Cardiac fibroblast (primary cell): ENCODE measurements at places on chromosomes 16 and 17.

DNA sequence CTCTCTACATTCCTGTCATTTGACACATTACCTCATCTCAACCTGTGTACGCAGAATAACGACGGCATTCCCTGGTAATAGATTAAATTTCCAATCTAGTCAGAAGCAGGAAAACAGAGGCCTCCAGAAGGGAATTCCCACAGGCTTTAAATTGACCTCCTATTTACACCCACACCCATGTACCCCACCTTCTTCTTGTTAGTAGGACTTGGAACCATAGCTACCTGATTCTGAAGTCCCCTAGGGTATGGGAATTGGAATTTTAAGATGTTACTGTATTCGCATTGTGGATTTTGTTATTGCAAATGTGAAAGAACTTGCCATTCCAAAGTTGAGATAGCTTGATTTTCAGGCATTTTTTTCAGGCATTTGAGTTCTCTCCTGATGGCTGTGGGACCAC is 377.5 kb upstream of the DYNLRB2 start:
- DNase-seq: no peak

DNA sequence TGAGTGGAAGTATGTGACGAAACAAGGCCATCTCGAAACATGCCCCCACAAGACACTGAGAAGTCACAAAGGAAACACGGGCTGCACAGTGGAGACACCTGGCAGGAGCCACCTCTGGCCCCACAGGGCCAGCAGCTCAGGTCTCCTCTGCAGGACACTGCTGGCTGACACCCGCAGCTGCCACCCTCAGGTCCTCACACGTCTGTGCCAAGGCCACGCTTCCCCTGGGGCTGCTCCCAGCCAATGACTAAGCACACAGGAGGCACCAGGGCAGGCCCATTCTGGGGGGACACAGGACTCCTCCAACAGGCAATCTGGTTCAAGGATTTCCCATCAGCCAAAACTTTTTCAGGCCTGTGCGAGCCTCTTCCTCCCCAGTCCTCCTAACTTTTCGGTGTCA is 36.4 kb downstream of the MBTPS1 start:
- DNase-seq: no peak

- peak; percentile 95 for DNase-seq
Measured at GRCh38 chr16:75251280-75252048, at the start of gene BCAR1. Gene BCAR1, minus strand, starts transcription at chr16:75251624. Its CDS starts 142 bp downstream, at chr16:75251482.

- DNase-seq: no peak
Measured at GRCh38 chr17:74892974-74893911, at the start of gene FADS6. Gene FADS6, minus strand, starts transcription at chr17:74893633. Its CDS starts 38 bp downstream, at chr17:74893595.

GRCh38 chr16:10752843-10753523 is 9.3 kb downstream of the NUBP1 start:
- no peak for DNase-seq

DNA sequence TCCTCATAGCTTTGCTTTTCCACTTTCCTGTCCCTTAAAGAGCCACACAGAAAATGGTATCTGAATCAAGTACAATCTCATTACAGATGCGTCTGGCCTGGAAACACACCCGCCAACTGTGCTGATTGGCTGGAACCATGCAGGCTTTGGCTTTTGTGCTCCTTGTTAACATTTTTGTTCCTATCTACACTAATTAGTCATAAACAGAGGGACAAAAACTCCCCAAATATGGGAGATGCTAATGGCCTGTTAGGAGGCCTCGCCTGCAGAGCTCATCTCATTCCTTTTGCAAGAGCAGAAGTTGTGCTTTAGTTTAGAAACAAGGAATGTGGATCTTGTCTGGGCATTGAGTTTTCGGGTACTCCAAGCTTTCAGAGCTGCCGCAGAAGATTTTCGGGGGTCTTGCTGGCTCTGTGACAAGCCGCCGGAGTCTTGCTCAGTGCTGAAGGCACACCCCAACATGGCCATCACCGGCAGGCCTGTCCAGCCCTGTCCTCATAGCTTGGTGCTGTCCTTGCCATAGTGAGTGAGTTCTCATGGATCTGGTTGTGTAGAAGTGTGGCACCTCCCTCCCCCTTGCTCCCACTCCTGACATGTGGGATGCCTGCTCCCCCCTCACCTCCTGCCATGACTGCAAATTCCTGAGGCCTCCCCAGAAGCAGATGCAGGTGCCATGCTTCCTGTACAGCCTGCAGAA is 69.8 kb downstream of the METRNL start:
- DNase-seq: no peak

DNA sequence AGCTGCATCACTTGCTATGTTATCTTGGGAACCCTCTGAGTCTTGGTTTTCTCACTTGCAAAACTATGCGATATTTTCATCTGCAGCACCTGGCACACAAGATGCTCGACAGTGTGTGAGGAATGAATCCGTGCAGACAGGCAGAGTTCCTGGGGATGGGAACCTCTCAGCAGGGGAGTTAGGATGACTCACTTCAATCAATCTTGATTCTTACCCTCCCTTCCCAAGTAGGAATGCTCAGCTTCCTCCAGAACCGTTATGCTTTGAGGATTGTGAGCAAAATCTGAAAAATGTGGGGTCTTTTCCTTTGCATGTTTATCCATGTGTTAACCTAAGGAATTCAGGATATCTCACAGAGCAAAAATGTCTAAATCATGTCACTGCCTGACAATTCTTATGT is 68.9 kb upstream of the HNF1B start:
- peak; percentile 36 for DNase-seq

- DNase-seq: peak; percentile 62
Measured at GRCh38 chr17:38428112-38428642, at the start of gene ARHGAP23. Gene ARHGAP23, plus strand, starts transcription at chr17:38428464. Its CDS starts 22 bp downstream, at chr17:38428486.

DNA sequence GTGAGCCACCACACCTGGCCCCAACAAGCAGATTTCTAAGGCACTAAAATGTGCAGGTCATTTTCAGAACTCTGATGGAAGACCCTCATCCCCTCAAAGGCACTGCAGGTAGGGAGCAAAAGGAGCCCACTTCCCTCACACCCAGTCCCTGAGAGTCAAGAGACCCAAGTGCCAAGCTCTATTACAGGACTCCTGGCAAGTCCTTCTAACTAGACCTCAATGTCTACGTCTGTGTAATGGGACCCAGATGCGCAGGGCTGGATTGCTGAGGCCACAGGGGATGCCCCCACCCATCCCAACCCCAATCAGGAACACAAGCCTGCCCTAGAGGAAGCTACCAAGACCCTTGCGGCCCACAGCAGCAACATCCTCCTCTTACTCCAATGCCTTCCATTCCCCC is 2.7 kb downstream of the PLLP start:
- no peak for DNase-seq

DNA sequence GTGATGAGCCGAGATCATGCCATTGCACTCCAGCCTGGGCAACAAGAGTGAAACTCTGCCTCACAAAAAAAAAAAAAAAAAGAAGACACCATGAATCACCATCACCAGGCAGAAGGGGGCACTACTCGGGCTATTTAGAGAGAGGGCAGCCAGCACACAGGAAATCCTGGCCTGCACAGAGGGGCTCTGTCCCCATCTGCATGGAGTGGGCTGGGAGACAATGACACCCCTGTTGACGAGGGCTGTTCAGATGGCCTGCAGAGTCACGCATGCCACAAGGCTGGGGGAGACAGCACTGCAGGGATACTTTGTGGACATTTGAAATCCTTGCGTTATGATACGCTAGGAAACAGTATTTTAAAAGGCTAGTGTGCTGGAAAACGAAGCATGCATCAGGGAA is 48.3 kb downstream of the CUEDC1 start:
- no peak for DNase-seq

DNA sequence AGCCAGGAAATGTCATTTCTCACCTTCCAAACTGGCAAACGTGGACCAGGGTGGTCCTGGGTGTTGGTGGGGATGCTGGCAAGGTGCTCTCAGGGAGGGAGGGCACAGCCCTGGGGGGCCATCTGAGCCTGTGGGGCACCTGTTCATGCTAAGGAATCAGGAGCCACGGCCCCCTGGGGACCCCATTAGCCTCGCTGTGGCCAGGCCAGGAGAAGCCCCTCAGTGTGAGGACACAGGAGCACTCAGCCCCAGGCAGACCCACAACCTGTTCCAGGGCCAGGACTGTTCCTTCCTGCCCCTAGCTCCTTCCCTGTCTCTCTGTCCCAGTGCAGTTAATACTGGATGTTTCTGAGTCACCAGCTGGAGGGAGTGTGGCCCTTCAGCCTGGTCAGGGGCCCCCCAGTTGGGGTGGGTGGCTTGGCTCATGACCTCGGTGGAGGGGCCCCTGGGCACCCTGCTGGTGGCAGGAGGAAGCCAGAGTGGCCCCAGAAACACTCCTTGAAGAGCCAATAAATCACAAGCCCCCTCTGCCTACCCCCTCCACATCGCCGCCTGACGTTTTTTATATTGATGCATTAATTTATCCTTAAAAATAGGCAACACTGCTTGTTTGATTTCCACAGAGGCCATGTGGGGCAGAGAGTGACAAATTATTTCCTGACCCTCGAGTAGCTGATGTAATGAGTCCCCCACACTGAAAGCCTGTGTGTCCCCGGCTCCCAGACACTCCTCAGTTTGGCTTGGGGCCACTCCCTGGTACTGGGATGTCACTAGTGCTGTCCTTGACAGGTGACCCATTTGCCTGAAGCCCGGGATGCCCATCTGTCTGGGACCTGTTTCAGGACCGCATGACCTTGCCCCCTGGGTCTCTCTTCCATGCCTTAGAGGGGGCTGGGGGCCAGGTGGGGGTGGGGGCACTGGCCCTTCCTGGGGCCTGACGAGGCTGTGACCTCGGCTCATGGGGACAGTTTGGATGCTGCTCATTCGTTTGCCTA is 22.3 kb downstream of the ACTG1 start:
- no peak for DNase-seq

GRCh38 chr16:53131363-53132071 is 76.7 kb downstream of the CHD9 start:
- DNase-seq: peak; percentile 39

DNA sequence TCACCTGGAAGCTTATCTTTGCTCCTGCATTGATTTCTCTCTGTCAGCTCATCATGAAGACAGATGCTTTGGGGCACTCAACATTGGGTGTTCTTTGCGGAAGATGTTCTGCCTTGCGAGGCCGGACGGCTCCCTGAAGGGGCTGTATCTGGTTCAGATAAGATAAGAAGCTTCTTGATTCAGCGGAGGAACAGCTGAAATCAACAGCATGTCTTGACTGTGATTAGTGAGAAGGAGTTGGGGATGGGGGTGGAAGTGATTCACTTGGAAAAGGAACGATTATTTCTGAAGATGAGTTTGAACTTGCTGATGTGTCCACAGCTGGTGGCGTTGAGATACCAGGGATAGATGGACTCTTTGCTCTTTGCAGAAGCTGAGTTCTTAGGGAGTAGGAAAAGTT is 126.9 kb upstream of the WSCD1 start:
- DNase-seq: no peak

- DNase-seq: peak; percentile 28
Measured at GRCh38 chr17:65679165-65679845, 117.9 kb upstream of the AXIN2 start.

- DNase-seq: no peak
Measured at GRCh38 chr16:17412791-17413190, 58.0 kb downstream of the XYLT1 start.

DNA sequence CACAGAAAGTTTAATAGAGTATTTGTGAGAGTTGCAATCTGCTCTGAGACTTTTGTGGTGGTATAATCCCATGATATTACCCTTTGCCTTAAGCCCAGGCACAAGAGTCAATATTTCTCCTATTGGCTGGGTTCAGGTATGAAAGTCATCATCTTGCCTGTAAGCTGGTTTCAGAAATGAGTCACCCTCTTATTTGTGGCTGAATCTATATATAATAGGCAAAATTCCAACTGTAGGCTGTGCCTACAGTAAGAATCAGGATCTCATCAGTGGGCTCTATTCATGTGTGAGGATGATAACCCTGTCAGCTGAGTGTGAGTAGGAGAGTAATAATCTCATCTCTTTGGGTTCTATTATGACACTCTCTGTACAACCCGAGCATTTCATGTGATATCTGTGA is 2103.1 kb downstream of the TP53TG3F start:
- DNase-seq: no peak

GRCh38 chr16:81748476-81749198 is 30.5 kb upstream of the PLCG2 start:
- no peak for DNase-seq

DNA sequence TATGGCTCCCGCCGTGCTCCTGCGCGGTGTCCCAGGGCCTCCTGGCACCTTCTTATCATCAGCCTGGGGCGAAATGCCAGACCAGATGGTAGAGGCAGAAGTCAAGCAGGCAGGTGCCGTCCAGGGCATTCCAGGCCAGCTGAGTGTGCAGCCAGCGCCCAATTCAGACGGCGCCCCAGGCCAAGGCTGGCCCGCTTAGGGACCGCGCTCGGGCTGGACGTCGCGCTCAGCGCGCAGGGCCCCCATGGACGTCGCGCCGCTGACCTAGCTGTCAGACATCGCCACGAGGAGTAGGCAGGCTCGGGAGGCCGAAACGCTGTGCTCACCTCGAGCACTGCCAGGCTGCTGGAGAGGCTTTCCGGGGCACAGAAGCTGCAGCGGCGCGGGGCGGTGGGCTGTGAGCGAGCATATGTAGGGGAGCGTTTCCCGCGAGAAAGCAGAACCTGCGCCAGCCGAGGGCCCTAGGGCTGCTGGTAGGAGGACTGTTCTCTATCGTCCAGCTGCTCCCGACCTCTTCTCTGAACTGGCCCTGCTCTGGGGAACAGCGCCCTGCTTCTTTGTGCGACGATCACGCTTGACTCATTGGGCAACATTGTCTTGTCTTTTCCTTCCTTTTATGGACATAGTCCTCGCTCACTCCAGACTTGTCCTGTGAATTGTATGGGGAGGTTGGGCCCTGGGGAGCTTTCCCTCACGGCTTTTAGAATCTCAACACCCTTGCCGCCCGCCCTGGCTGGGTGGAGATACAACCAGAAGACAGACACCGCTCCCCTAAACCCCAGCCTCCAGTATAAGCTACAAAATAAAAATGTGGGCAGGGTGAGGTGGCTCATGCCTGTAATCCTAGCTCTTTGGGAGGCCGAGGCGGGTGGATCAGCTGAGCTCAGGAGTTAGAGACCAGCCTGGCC is 8.4 kb upstream of the CA4 start:
- DNase-seq: peak; percentile 71

- DNase-seq: peak; percentile 65
Measured at GRCh38 chr16:1745900-1746692, 25.2 kb downstream of the NME3 start.

GRCh38 chr16:70695331-70696070 is 9.6 kb upstream of the MTSS2 start:
- DNase-seq: no peak

DNA sequence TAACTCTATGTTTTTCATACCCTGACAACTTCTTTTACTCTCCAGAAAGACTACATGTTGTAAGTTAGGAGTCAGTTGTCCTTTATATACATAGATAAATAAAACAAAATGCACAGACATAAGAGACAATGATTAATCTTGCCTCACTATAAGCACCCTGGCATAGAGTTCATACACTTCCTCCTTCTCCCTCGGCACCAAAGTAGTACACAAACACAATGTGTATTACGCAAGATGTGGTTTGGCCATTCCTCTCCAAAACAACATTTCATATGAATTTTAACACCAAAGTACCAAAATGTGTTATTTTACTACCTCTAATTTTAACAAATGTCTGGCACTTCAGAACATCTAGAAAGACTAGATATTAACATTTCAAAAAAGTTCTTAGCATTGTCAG is 17.2 kb upstream of the SLFN11 start:
- DNase-seq: peak; percentile 59

DNA sequence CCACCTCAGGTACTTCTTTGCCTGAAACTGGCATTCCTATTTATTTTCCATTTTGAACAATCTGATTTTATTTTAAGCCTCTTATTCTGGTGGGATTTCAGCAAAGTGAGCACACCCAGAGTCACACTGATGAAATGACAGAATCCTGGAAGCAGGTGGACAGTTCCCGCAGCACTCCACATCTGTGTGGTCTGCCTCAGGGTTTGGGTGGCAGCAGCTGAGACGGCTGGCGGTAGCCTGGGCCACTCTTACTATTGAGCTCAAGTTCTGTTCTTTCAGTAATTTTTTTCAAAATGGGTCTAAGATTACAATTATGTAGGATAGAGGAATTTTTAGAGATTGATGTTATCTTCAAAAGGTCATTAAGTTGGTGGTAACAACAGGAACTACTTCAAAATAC is 32.5 kb upstream of the ENDOV start:
- DNase-seq: no peak
